ENCODE measurements at places on chromosomes 12 and 14. TPM values are rescaled to one million over a fixed set of nuclear protein-coding genes. Genes with fewer than 3 reads are reported as not detected.

Gene KERA
- total RNA-seq, result 1.3 TPM

Gene TAS2R9
- 0.28 TPM for total RNA-seq

Gene CPNE6
- not detected for total RNA-seq

Gene GUCY2C
- total RNA-seq, result not detected

Gene DHRS2
- total RNA-seq, result not detected

Gene SDR39U1
- total RNA-seq, result 48.2 TPM

Gene LGALS3
- total RNA-seq, result 71.9 TPM

Gene RNASE12
- total RNA-seq, result not detected

Gene VRK1
- total RNA-seq, result 31.2 TPM

Gene C12orf56
- total RNA-seq, result not detected

Gene PTGDR
- total RNA-seq, result 1.5 TPM

Gene ANAPC5
- total RNA-seq, result 123 TPM

Gene SRRM4
- total RNA-seq, result not detected

Gene WNT5B
- 7.2 TPM for total RNA-seq

Gene PPFIBP1
- 43.8 TPM for total RNA-seq

Gene REM2
- not detected for total RNA-seq

Gene SLC25A21
- total RNA-seq, result under 0.01 TPM

Gene GARIN6
- not detected for total RNA-seq

Gene CMA1
- total RNA-seq, result not detected

Gene KIF26A
- total RNA-seq, result 10.5 TPM

Gene TRHDE
- total RNA-seq, result 31.2 TPM

Gene CRADD
- 62.4 TPM for total RNA-seq

Gene VASH1
- total RNA-seq, result 19.2 TPM

Gene PLXNC1
- total RNA-seq, result 18.8 TPM

Gene OS9
- 339 TPM for total RNA-seq

Gene CLEC4A
- 2.3 TPM for total RNA-seq

Gene GPR135
- total RNA-seq, result 5.9 TPM

Gene DNAJC22
- 4.5 TPM for total RNA-seq

Gene KCNH5
- total RNA-seq, result 0.09 TPM

Gene SERPINA12
- total RNA-seq, result not detected

Gene RAN
- total RNA-seq, result 233 TPM

Gene CYP27B1
- not detected for total RNA-seq

Gene KRT7
- not detected for total RNA-seq

Gene STX2
- total RNA-seq, result 35.9 TPM

Gene NR1H4
- not detected for total RNA-seq

Gene PYGL
- total RNA-seq, result 44.4 TPM

Gene SLCO1B1
- total RNA-seq, result not detected

Gene RXYLT1
- 2.0 TPM for total RNA-seq

Gene FZD10
- 11.3 TPM for total RNA-seq

Gene SAMD15
- total RNA-seq, result 0.55 TPM

Gene CCDC197
- not detected for total RNA-seq

Gene RTL1
- total RNA-seq, result 0.21 TPM

Gene TMEM30B
- 6.4 TPM for total RNA-seq

Gene COQ10A
- total RNA-seq, result 2.1 TPM

Gene RNASE3
- not detected for total RNA-seq

Gene PIWIL1
- not detected for total RNA-seq

Gene PKP2
- 0.77 TPM for total RNA-seq

Gene VDR
- total RNA-seq, result 0.69 TPM

Gene IGF1
- total RNA-seq, result 3.6 TPM

Gene MTRFR
- total RNA-seq, result 18.9 TPM

Gene SERPINA9
- not detected for total RNA-seq

Gene TIMM9
- 24.1 TPM for total RNA-seq

Gene AQP6
- total RNA-seq, result not detected

Gene CLMN
- total RNA-seq, result 55.0 TPM

Gene MYO1A
- total RNA-seq, result not detected

Gene RIMBP2
- 8.2 TPM for total RNA-seq

Gene RAD9B
- total RNA-seq, result not detected
